ENCODE measurements at places on chromosomes 4 and X. TPM values are rescaled to one million over a fixed set of nuclear protein-coding genes. Genes with fewer than 3 reads are reported as not detected.

GRCh38 chr4:172946503-172946902, 222.1 kb upstream of the GALNT7 start:
- H3K4me3 ChIP-seq = no peak overlapping the region
- no peaks in the 10 kb centered on the region for H3K36me3 ChIP-seq
- no peaks in the 10 kb centered on the region for H3K27me3 ChIP-seq

GRCh38 chr4:108716340-108716739, 46.5 kb downstream of the ETNPPL start:
- H3K36me3 ChIP-seq = no peaks in the 10 kb centered on the region
- no peaks in the 10 kb centered on the region for H3K4me1 ChIP-seq
- H3K4me3 ChIP-seq = no peak overlapping the region
- DNase-seq = no peak
- H3K27ac ChIP-seq = no peak overlapping the region
- peaks cover 7% of the 10 kb centered on the region for H3K27me3 ChIP-seq

GRCh38 chr4:185318679-185319078, 77.0 kb downstream of the LRP2BP start:
- DNase-seq = no peak
- peaks cover 47% of the 10 kb centered on the region for H3K36me3 ChIP-seq
- H3K4me3 ChIP-seq = no peak overlapping the region
- no peak overlapping the region for H3K27ac ChIP-seq
- H3K4me1 ChIP-seq = peaks cover 7% of the 10 kb centered on the region
- H3K27me3 ChIP-seq = no peaks in the 10 kb centered on the region

DNA sequence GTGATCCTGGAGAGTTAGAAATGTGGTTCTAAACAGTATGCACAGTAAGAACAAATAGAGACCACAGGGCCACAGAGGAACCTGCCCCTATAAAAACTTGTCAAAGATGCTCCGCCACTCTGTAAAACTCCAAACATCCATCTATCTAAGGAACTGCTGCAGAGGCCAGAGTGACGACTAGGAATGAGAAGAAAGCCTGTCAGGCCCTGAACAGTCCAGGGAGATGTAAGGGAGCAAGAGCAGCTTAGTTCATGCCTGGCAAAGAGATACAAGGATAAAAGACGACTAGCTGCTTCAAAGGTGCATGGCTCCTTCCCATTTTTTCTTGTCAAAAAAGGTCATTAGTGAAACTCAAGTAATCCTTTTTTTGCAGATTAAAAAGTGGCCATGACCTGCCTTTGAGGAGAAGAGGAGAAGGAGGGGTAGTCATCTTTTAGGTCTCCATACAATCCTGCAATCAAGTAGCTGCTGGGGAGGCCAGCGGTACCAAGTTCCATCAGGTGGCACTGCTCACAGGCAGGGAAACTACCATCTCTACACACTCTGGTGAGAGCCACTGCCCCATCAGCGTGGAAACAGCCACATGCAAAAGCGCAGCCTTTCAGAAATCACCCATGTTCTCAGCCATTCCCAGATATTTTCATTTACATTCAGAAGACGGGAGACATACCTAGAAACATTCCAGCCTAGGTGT, 162.1 kb downstream of the TSPAN5 start:
- peaks cover 44% of the 10 kb centered on the region for H3K4me1 ChIP-seq
- H3K27ac ChIP-seq = peak overlapping the region; percentile 21
- H3K4me3 ChIP-seq = no peak overlapping the region
- DNase-seq = no peak
- peaks cover 17% of the 10 kb centered on the region for H3K36me3 ChIP-seq

GALNTL6 gene
- not detected for total RNA-seq

XAGE1A gene
- not detected for total RNA-seq

FRAS1 gene
- not detected for total RNA-seq

PDE6B gene
- 13.3 TPM for total RNA-seq

Measured in activated T-helper 2 cell treated with anti-CD3 and anti-CD28 coated beads, Interferon-gamma antibody, Interleukin-2, Interleukin-4, amounts not matched to agents 10 μg/mL and 5 μg/mL and 100 μg/mL, durations not matched to agents 14 hours and 24 hours and 36 hours (primary cell).